ENCODE measurements at places on chromosomes 12 and 14.

DNA sequence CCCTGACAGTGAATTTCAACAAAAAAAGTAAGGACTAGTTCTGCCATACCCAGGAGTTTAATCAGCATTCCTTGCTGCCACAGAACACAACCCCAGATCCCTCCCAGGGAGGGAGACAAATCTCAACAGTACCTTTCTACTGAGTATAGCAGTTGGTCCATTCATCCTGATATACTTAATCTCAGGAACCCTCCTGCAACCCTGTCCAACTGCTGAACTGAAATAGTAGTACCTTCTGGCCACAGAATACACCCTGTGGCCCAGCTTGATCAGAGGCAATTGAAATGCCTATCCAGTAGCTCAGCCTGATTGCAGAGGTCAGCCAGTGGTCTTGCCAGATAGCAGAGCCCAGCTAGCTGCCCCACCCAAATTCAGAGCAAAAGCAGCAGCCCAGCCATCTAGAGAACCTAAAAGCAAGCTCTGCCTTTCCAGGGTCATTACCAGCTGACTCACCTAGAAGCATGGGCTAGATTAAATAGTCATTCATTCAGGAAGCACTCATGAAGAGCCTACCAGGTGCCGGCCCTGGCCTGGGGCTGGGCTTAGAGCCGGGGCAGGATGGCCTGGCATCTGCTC, 40.0 kb upstream of the RHOJ start:
- no peak for DNase-seq

DNA sequence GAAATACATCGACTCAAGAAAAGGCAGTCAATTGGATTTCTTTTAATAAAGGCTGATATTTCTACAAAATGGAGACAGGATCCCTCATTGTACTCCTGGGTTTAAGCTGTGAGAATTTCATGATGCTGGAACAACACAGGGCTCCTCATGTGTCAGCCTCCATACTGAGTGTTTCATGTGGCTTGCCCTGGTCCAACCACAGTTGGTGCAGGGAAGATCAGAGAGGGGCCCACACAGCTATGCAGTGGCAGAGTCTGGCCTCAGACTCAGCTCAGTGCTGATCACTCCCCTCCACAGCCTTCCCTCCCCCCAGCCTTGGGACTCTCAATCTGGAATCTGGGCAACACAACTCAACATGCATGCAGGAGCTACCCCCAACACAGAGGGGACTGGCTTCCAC, 122.5 kb upstream of the OVCH1 start:
- no peak for DNase-seq

GRCh38 chr14:33271216-33271615, 332.5 kb downstream of the NPAS3 start:
- no peak for DNase-seq

GRCh38 chr12:8018666-8019581, 13.6 kb upstream of the FOXJ2 start:
- no peak for DNase-seq

GRCh38 chr14:35384455-35385041, 20.0 kb downstream of the NFKBIA start:
- no peak for DNase-seq

DNA sequence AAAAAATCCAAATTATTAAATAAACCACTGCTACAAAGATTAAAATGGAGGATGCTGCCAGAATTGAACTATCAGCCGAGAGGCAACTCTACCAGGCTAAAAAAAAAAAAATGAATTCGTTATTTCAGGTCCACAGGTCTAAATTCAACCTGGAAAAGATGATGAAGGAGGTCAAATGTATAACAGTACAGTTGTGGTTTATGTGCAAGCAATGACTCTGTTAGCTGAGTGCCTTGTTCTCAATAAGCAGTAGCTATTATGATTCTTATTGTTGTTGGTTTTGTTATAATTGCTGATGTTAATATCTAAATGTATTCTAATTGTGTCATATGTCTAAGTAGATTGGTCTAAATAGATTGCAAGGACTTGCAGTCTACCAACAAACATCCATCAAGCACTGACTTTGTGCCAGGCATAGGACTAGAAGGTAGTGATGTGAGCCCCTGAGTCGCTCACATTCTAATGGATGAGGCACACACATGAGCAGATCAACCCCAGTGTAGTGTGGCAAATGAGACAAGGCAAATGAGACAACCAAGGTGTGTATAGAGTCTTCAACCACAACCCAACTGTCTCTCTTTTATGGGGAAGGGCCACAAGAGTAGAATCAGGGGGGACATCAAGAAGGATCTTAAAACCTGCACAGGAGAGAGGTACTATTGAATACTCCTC, 77.0 kb upstream of the PLEKHG7 start:
- DNase-seq: no peak

- no peak for DNase-seq
Observed at GRCh38 chr12:103909811-103910210, 20.4 kb upstream of the HSP90B1 start.

- no peak for DNase-seq
Observed at GRCh38 chr12:120215766-120216735, 15.1 kb upstream of the RPLP0 start.

DNA sequence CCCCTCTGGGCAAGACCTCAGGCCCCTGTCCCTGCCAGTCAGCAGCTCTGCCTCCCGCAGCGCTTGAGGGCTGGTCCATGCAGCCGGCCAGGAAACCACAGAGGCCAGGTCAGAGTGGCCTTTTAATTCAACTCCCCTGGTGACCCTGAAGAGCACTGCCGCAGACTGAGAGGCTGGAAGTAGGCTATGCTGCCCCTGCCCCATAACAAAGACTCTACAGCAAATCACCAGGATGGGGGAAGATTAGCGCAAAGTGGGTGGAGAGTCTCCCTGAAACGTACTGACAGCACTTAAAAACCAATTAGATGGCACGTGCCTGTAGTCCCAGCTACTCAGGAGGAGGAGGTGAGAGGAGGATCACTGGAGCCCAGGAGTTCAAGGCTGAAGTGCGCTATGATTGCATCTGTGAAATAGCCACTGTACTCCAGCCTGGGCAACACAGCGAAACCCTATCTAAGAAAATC, 70.5 kb downstream of the ITPK1 start:
- no peak for DNase-seq

Data from stimulated activated CD4-positive, alpha-beta T cell treated with anti-CD3 and anti-CD28 coated beads, Interleukin-1b, Interleukin-23, amount 100 ng/mL, for 1 hour (primary cell).